Progenitor cell of endocrine pancreas (in vitro differentiated cells): ENCODE measurements at places on chromosomes 2 and 18. TPM values are rescaled to one million over a fixed set of nuclear protein-coding genes. Genes with fewer than 3 reads are reported as not detected.

- no peak overlapping the region for H3K27ac ChIP-seq
- no peaks in the 10 kb centered on the region for H3K4me1 ChIP-seq
- no peaks in the 10 kb centered on the region for H3K36me3 ChIP-seq
Measured at GRCh38 chr2:61620244-61621159, 82.3 kb upstream of the XPO1 start.

GRCh38 chr2:236078297-236079255, 89.6 kb downstream of the GBX2 start:
- peaks cover 9% of the 10 kb centered on the region for H3K4me1 ChIP-seq
- H3K4me3 ChIP-seq, result no peak overlapping the region
- DNase-seq, result no peak
- peak overlapping the region; percentile 85 for H3K27ac ChIP-seq
- H3K27me3 ChIP-seq, result no peaks in the 10 kb centered on the region
- no peaks in the 10 kb centered on the region for H3K36me3 ChIP-seq

- H3K27me3 ChIP-seq, result peaks cover 24% of the 10 kb centered on the region
- H3K4me3 ChIP-seq, result no peak overlapping the region
- peaks cover under 1% of the 10 kb centered on the region for H3K4me1 ChIP-seq
- H3K36me3 ChIP-seq, result no peaks in the 10 kb centered on the region
- H3K27ac ChIP-seq, result no peak overlapping the region
Measured at GRCh38 chr2:98091738-98092137, 4.8 kb downstream of the VWA3B start.

DNA sequence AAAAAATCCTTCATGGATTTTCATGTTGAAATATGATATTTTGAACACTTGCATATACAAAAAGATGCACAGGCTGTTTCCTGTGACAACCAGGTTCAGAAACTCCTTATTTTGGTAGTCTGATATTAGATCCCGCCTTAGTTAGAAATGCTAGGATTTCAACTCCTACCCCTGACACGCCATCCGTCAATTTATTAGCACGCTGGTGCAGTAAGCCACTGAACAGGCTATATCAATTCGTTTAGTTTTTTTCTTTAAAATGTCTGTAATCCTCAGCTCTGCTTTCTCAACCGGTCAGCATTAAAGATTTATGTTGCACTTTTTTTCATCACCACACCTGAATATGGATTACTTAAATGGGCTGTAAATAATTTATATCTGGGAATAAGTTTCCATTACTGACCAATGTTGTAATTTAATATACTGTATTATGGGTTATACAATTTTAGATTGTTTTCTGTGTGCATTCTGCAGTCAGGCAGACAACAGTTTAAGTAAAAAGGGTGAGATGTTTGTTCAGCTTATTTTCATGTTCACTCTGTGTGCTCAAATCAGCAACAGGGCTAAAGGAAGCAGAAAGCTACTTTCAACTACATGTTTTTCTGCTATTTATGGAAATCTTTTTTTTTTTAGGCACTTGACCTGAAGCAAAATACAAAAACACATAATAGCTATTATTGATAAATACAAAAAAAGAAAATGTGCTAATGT, 227.7 kb downstream of the ARHGAP15 start:
- H3K36me3 ChIP-seq, result no peaks in the 10 kb centered on the region
- H3K4me1 ChIP-seq, result no peaks in the 10 kb centered on the region
- no peaks in the 10 kb centered on the region for H3K27me3 ChIP-seq
- no peak overlapping the region for H3K27ac ChIP-seq
- DNase-seq, result no peak

- H3K4me3 ChIP-seq, result no peak overlapping the region
- no peak overlapping the region for H3K27ac ChIP-seq
- no peak for DNase-seq
- H3K27me3 ChIP-seq, result no peaks in the 10 kb centered on the region
Measured at GRCh38 chr2:45675263-45675812, 23.9 kb downstream of the PRKCE start.

- no peaks in the 10 kb centered on the region for H3K36me3 ChIP-seq
- no peak overlapping the region for H3K4me3 ChIP-seq
- peaks cover 7% of the 10 kb centered on the region for H3K27me3 ChIP-seq
Measured at GRCh38 chr2:234437642-234438304, 59.1 kb downstream of the ARL4C start.

GRCh38 chr18:76557026-76557575, 62.1 kb upstream of the ZNF516 start:
- no peaks in the 10 kb centered on the region for H3K27me3 ChIP-seq
- DNase-seq, result no peak
- no peaks in the 10 kb centered on the region for H3K36me3 ChIP-seq
- H3K4me3 ChIP-seq, result no peak overlapping the region
- peaks cover 9% of the 10 kb centered on the region for H3K4me1 ChIP-seq

SFT2D3 gene
- total RNA-seq, result 13.7 and 15.3 TPM in 2 replicates

ABHD1 gene
- 0.31 and 0.34 TPM in 2 replicates for total RNA-seq

GRCh38 chr2:26712486-26713465, 20.3 kb downstream of the KCNK3 start:
- peaks cover 6% of the 10 kb centered on the region for H3K4me1 ChIP-seq
- peaks cover 31% of the 10 kb centered on the region for H3K27me3 ChIP-seq
- no peaks in the 10 kb centered on the region for H3K36me3 ChIP-seq
- DNase-seq, result no peak
- no peak overlapping the region for H3K27ac ChIP-seq

GRCh38 chr2:181123798-181124231, 143.4 kb downstream of the UBE2E3 start:
- DNase-seq, result no peak
- H3K27me3 ChIP-seq, result peaks cover 3% of the 10 kb centered on the region
- peaks cover 2% of the 10 kb centered on the region for H3K4me1 ChIP-seq
- H3K27ac ChIP-seq, result no peak overlapping the region

C2orf15 gene
- 16.0 and 19.6 TPM in 2 replicates for total RNA-seq

DNA sequence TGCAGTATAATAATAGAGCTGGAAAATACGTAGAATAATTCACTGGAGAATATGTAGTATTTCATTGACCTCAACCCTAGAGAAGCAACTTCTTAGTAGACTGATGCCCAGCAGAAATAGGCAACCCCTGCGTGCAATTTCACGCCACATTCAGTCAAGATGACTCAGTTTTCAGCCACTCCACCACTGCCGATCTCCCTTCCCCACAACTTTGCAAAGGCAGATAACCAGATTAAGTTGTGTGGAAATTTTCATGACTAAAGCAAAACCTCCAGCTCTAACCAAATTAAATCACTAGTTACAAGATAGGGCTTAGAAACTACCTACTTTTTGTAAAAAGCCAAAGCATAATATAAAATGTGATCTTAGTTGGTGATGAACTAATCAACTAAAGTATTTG, 63.3 kb upstream of the STK17B start:
- H3K27ac ChIP-seq, result no peak overlapping the region
- H3K4me3 ChIP-seq, result no peak overlapping the region
- no peak for DNase-seq
- peaks cover 14% of the 10 kb centered on the region for H3K36me3 ChIP-seq
- H3K27me3 ChIP-seq, result no peaks in the 10 kb centered on the region

DNA sequence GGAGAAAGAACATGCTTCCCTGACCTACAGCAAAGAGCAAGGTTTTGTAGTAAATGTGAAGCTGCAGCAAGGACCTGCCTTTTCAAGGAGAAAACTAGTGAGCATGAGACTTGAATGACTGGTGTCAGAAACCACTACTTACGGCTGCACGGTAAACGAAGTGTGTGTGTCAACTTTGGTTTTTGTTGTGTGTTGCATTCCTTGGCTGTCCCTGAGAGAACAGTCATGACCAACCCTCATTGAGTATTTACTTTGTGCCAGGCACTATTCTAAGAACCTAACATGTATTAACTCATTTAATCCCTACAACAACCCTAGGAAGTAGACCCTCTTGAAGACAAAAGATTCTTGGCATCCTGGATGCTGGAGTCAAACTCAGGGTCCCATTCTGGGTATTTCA, 22.8 kb downstream of the ACMSD start:
- H3K27ac ChIP-seq, result no peak overlapping the region
- H3K4me1 ChIP-seq, result no peaks in the 10 kb centered on the region
- H3K4me3 ChIP-seq, result no peak overlapping the region
- no peaks in the 10 kb centered on the region for H3K27me3 ChIP-seq
- no peak for DNase-seq
- no peaks in the 10 kb centered on the region for H3K36me3 ChIP-seq

GRCh38 chr2:211877061-211877460, 661.5 kb downstream of the ERBB4 start:
- H3K27ac ChIP-seq, result no peak overlapping the region
- no peaks in the 10 kb centered on the region for H3K27me3 ChIP-seq
- H3K36me3 ChIP-seq, result no peaks in the 10 kb centered on the region
- no peaks in the 10 kb centered on the region for H3K4me1 ChIP-seq
- DNase-seq, result no peak

DNA sequence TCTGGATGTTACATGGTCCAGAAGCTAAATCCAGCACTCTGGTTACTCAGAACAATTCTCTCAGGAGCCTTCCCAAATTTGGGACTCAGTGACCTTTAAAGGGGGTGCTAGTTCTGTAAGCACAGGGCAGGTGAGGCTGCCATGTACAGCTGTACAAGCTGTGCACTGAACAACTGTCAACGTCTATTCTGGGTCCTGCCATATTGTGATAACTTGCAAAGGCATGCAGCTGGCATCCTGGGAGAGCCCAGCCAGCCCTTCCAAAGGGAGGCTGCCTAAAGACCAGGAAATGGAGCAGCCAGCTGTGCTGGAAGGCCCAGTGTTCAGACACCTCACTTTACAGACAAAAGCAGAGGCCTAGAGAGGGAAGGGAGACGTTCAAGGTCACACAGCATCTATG, 204.8 kb downstream of the KLHL29 start:
- no peak overlapping the region for H3K27ac ChIP-seq
- no peak for DNase-seq
- H3K27me3 ChIP-seq, result peaks cover 19% of the 10 kb centered on the region
- peaks cover 24% of the 10 kb centered on the region for H3K4me1 ChIP-seq

DNA sequence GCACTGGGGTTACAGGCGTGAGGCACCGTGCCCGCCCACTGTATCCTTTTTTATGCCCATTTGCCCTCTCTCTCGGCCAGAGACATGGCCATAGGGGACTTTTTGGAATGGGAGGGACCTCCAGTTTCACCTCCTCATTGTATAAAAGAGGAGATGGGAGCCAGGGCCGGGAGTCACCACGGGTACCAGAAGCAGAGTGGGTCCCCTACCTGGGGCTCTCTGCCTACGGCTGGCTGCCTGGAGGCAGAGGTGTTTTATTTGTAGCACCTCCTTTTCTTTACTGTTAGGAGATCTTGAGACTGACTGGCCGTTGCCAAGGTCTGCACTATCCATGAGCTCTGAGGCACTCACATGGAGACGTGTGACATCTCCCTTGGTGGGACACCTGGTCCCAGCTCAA, 162.8 kb downstream of the LDLRAD4 start:
- H3K36me3 ChIP-seq, result no peaks in the 10 kb centered on the region
- no peak for DNase-seq
- peaks cover 33% of the 10 kb centered on the region for H3K27me3 ChIP-seq
- no peak overlapping the region for H3K4me3 ChIP-seq
- H3K27ac ChIP-seq, result no peak overlapping the region
- no peaks in the 10 kb centered on the region for H3K4me1 ChIP-seq

GRCh38 chr2:3652896-3653625, 4.9 kb upstream of the ALLC start:
- no peaks in the 10 kb centered on the region for H3K27me3 ChIP-seq
- no peak overlapping the region for H3K27ac ChIP-seq
- no peak for DNase-seq
- H3K36me3 ChIP-seq, result peaks cover 1% of the 10 kb centered on the region
- H3K4me1 ChIP-seq, result peaks cover 27% of the 10 kb centered on the region

- no peak for DNase-seq
- H3K4me1 ChIP-seq, result peaks cover 14% of the 10 kb centered on the region
- no peak overlapping the region for H3K4me3 ChIP-seq
- H3K27me3 ChIP-seq, result no peaks in the 10 kb centered on the region
- no peak overlapping the region for H3K27ac ChIP-seq
Measured at GRCh38 chr2:34912084-34912483, 1313.0 kb upstream of the FAM98A start.

DNA sequence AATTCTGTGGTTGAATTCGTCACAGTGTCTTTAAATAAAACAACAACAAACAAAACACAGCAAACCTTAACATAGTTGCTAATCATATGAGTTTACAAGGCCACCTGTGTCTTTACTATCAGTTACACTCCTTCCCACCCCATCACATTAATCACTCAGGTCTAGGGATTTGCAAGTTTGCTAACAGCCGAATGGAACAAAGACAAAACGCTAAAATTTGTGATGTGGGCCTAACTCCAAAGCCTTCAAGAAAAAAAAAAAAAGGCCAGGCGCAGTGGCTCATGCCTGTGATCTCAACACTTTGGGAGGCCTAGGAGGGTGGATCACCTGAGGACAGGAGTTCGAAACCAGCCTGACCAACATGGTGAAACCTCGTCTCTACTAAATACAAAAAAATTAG, 566 bp upstream of the POLI start:
- no peaks in the 10 kb centered on the region for H3K36me3 ChIP-seq
- H3K4me1 ChIP-seq, result peaks cover 8% of the 10 kb centered on the region
- H3K4me3 ChIP-seq, result peak overlapping the region; percentile 85
- no peaks in the 10 kb centered on the region for H3K27me3 ChIP-seq

DNA sequence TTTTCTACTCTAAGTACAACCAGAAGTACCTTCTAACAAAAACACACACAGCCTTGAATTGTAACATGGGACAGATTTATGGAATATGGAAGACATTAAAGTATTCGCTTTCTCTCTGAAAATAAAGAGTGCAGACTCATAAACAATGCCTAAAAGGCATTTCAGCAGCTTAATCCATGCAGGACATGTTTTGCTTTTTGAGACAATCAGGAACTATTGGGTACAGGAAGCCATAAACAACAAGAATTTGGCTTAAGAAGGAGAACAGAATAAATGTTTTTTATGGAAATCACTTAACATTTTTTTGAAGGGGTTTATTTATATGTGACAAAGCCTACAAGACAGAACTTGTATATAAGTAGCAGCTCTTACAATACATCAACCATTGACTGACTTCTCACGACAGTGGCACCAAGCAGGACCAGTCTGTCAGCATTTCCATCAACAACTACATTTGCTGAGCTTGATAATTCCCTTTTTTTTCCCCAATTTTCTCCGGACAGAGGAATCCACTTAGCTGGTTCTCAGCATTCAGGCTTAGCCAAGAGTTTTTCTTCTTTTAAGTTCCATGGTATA, 140.1 kb downstream of the EXOC6B start:
- no peak overlapping the region for H3K27ac ChIP-seq
- H3K4me3 ChIP-seq, result no peak overlapping the region
- no peaks in the 10 kb centered on the region for H3K27me3 ChIP-seq
- DNase-seq, result no peak
- H3K36me3 ChIP-seq, result peaks cover 3% of the 10 kb centered on the region

DNA sequence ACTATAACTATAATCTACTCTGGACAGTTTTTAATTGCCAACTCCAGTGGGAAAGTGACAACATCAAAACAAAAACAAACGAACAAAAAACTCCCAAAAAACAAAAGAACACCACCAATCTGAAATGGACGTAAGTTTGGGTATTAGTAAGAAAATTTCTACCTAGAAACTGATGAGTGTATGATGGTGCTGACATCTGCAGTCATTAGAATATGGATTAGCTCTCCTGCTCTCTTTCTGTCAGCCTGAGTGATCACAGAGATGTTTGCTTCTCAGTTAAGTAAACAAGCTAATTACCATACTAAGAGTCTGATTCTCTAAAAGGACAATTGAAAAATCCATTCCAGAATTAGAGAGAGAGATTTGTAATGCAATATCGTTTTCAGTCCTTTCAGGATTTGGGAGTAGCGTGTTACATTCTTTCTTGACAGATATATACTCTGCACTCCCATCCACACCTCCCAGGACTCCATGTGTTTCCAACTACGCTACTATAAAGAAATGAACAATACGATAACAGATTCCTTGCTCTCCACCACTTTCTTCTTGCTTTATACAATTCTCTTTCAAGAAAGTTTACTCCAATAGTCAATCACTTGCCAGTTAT, 1347.4 kb upstream of the PIK3C3 start:
- H3K4me3 ChIP-seq, result no peak overlapping the region
- H3K4me1 ChIP-seq, result peaks cover 13% of the 10 kb centered on the region
- no peaks in the 10 kb centered on the region for H3K36me3 ChIP-seq
- no peaks in the 10 kb centered on the region for H3K27me3 ChIP-seq

- no peak for DNase-seq
- no peak overlapping the region for H3K27ac ChIP-seq
- H3K27me3 ChIP-seq, result peaks cover 14% of the 10 kb centered on the region
- no peak overlapping the region for H3K4me3 ChIP-seq
Measured at GRCh38 chr2:8694737-8695136, 12.9 kb downstream of the ID2 start.
